ENCODE measurements at places on chromosomes 4 and X. TPM values are rescaled to one million over a fixed set of nuclear protein-coding genes. Genes with fewer than 3 reads are reported as not detected.

ABCG2 gene
- 0.55 TPM for polyA plus RNA-seq

GASK1B gene
- polyA plus RNA-seq: 2.4 TPM

FAM9B gene
- polyA plus RNA-seq: not detected

- H3K4me3 ChIP-seq: no peak overlapping the region
- no peaks in the 10 kb centered on the region for H3K27me3 ChIP-seq
- peak overlapping the region; percentile 80 for H3K27ac ChIP-seq
- H3K36me3 ChIP-seq: peaks cover 18% of the 10 kb centered on the region
Observed at GRCh38 chr4:184453365-184454160, 20.8 kb downstream of the IRF2 start.

GRCh38 chrX:24301060-24301459 lies 12.8 kb downstream of the SUPT20HL2 start:
- H3K27ac ChIP-seq: no peak overlapping the region
- no peaks in the 10 kb centered on the region for H3K4me1 ChIP-seq
- no peak for DNase-seq
- no peak overlapping the region for H3K4me3 ChIP-seq
- no peaks in the 10 kb centered on the region for H3K36me3 ChIP-seq
- no peaks in the 10 kb centered on the region for H3K27me3 ChIP-seq

- no peaks in the 10 kb centered on the region for H3K4me1 ChIP-seq
- H3K4me3 ChIP-seq: no peak overlapping the region
- no peak for DNase-seq
- no peaks in the 10 kb centered on the region for H3K36me3 ChIP-seq
Observed at GRCh38 chr4:10333942-10334341, 123.3 kb downstream of the ZNF518B start.

EXOSC9 gene
- 16.4 TPM for polyA plus RNA-seq

DDIT4L gene
- 1.1 TPM for polyA plus RNA-seq

DNA sequence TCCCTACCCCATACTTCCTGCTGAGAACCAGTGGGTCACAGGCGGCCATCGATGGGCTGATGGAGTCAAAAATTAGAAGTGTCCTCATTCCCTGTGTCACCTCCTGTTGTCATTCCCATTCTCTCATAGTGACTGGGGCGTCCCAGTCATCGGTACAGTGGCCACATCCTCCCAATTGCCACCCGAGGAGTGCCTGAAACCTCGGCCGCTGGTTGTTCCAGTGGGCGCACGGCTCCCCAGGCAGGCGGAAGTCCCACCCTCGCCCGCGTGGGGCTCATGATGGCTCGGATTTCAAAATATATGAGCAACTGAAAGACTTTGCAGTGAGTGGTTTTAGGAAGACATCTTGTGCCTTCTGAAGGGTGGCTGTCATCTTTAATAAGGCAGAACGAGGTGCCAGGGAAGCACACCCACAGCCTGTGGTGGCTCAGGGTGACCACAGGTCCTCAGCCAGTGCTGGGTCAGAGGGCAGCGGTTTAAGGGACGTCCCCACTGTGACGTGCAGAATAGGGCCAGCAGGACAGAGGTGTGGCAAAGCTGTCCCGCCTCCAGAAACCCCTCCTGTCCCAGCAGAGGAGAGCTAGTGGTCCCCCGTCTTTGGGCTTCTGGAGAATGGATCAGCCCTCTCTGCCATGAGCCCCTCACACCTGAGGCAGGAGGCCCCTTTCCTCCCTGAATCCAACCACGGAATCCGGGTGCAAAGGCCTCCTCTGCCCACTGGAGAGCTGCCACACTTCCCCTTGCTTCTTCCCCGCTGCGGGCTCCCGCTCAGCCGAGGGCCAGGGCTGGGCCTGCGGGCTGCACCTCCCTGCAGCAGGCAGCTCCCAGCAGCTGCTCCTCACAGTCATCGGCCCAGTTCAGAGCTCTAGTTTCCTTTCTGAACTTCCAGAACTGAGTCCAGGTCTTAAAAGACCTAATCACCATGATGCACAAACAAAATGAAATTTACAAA lies 90.4 kb downstream of the ABLIM2 start:
- no peaks in the 10 kb centered on the region for H3K4me1 ChIP-seq
- no peak overlapping the region for H3K27ac ChIP-seq
- H3K36me3 ChIP-seq: no peaks in the 10 kb centered on the region
- peaks cover 31% of the 10 kb centered on the region for H3K27me3 ChIP-seq
- H3K4me3 ChIP-seq: no peak overlapping the region

GAGE13 gene
- not detected for polyA plus RNA-seq

MAGEA12 gene
- polyA plus RNA-seq: not detected
